ENCODE measurements at places on chromosomes 12 and 14.

- peak; percentile 50 for DNase-seq
Measured at GRCh38 chr12:54140588-54141388, 48.0 kb downstream of the SMUG1 start.

DNA sequence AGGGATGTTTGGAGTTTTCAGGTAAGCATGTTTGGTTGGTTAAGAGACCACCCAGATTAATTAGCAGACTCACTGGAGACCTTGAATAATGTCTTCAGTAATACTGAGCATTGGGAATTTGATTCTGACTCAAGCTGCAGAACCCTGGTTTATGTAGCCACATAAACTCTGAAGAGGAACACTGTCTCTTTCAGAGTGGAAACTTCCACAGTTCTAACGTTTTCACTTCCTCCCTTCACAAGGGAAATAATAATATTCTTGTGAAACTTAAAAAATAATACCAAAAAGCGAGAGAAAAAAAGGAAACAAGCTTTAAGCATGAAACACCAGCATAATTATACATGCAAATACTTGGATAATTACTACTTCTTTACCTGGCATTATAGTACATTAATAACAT, 40.0 kb upstream of the ST8SIA1 start:
- no peak for DNase-seq

GRCh38 chr12:109981311-109981710, 14.9 kb downstream of the GIT2 start:
- no peak for DNase-seq

DNA sequence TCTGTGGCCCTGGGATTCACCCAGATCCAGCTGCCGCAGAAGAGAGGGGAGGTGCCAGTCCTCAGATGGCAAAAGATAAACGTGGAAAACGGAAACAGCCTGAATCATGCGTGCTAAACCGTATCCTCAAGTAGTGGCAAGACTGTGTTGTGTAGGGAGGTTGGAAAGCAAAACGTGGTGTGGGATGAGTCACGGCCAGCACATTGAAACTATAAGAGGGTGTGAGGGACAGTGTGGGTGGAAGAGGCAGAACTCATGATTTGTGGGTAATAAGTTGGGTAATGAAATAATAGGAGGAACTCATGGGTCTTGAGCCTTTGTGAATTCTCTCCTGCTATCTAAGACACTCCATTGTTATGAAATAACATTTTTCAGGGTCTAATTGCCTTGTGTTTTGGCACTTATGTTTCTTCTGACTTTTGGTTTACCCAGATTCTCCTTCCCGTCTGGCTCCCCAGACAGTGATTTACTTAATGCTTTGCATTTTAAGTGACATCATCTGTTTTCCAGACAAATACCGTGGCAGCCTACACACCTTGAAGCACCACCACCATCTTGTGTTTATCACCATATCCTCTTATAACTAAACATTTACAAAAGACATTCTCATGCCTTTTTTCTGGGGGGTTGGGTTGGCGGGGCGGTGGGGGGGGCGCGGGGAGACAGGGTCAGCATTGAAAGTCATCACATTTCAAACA, 62.3 kb upstream of the PTCSC3 start:
- DNase-seq = peak; percentile 84

- peak; percentile 4 for DNase-seq
Measured at GRCh38 chr12:98973395-98973794, 328.3 kb downstream of the APAF1 start.

- no peak for DNase-seq
Measured at GRCh38 chr14:102197317-102197853, 57.7 kb downstream of the WDR20 start.

- DNase-seq = no peak
Measured at GRCh38 chr14:94126800-94127199, 2.6 kb downstream of the IFI27L2 start.

DNA sequence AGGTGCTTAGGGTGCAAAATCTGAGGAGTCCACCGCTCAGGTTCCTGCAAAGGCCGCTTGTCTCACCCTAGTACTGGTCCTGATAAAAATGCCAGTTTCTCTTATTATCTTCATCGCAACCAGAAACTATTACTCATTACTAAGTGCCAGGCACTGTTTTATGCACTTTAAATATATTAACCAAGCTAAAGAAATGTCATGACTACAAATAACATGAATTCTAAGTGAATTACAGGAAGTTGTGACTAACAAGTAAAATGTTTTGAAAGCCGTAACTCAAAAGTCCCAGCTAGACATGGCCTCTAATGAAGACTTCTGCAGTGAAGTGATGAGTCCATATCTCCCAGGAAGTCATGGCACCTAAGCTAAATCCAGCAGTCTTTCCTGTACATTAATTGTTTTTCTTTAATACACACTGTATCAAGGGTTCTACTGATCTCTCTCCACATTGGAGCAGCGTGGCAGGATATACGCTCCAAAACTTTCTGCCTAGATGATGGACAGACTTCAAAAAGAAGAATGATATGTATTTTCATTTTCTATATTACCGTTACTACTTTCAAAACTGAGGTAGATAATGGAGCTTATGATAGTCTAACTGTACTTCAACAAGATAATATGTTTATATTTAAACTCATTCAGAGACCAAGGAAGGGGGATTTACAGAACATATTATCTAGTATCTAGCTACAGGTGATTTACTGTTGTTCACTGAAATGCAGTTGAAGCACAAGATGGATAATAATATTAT, 117.3 kb upstream of the ARID2 start:
- DNase-seq = peak; percentile 20

- no peak for DNase-seq
Measured at GRCh38 chr12:80807640-80808288, 91.1 kb downstream of the MYF5 start.

- DNase-seq = no peak
Measured at GRCh38 chr12:88935856-88936255, 355.6 kb upstream of the KITLG start.

DNA sequence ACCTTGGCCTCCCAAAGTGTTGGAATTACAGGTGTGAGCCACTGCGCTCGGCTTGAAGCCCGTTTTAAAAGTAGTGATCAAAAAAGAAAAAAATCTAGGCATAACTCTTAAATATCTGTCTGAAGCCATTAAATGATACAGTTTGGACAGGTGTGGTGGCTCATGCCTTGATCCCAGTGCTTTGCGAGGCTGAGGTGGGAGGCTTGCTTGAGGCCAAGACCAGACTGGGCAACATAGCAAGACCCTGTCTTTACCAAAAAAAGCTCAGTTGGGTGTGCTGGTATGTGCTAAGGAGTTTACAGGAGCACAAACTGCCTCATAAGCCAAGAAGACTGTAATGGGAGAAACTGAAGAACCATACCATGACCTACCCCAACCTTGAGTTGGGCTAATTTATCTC, 26.0 kb downstream of the SYNE2 start:
- no peak for DNase-seq

- DNase-seq = no peak
Measured at GRCh38 chr14:52987042-52987441, 36.2 kb upstream of the FERMT2 start.

GRCh38 chr14:50082784-50083466, 33.4 kb downstream of the VCPKMT start:
- DNase-seq = no peak

GRCh38 chr12:86256163-86256562, at the start of gene MGAT4C:
Gene MGAT4C (minus strand): TSS chr12:86256391.
- DNase-seq = no peak

GRCh38 chr12:51421266-51421884, 3.3 kb upstream of the SLC4A8 start:
- DNase-seq = peak; percentile 56

DNA sequence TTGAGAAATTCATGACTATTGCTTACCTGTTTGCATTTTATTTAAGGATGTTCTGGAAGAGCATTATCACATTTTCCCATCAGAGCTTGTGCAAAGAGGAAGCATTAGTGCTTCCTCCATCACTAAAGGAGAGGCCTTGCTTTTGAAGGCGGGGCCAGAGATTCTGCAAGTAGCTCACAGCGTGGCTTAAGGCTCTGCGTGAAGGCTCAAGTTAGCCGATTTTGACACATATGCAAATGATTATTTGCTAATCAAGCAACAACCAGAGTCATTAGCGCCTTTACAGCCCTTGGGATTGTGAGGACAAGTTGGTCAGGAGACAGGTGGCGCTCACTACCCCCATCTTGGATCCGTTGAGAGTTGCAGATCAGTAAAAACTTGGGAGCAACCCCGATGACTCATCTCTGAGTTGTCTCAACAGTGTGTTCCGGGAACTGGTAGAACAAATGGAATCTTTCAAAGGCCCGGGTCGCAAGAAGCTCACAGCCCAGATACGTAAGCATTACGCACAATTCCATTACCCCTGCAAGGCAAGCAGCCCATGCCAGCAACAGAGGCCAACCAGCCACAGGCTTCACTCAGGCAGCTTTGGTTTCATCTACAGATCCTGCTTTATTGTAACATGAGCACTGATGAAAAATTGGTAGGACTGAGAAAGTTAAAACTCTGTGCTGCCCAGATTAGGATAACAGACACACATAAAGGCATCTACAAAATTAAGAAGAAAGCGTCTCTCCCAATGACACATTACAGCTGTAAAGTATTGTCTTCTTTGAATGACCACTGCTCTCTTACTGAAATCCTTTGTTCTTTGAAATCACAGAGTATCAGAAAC, 34.9 kb upstream of the SPTSSA start:
- peak; percentile 99 for DNase-seq

DNA sequence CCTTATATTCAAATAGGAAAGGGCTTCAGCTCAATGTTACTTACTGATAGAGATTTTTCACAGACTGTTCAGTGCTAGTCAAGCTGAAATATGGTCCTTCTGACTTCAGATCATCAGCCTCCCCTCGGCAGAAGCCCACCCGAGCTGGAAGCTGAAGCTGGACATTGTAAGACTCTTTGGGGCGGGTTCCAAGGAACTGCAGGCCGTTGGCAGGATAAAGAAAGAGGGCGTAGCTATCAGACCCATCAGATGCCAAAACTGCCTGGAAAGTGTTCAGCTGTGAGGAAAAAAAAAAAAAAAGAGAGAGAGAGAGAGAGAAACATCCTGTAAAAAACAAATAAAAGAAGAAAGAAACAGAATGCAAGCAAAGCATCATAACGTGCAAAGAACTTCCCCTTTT, 8.8 kb downstream of the NID2 start:
- no peak for DNase-seq

DNA sequence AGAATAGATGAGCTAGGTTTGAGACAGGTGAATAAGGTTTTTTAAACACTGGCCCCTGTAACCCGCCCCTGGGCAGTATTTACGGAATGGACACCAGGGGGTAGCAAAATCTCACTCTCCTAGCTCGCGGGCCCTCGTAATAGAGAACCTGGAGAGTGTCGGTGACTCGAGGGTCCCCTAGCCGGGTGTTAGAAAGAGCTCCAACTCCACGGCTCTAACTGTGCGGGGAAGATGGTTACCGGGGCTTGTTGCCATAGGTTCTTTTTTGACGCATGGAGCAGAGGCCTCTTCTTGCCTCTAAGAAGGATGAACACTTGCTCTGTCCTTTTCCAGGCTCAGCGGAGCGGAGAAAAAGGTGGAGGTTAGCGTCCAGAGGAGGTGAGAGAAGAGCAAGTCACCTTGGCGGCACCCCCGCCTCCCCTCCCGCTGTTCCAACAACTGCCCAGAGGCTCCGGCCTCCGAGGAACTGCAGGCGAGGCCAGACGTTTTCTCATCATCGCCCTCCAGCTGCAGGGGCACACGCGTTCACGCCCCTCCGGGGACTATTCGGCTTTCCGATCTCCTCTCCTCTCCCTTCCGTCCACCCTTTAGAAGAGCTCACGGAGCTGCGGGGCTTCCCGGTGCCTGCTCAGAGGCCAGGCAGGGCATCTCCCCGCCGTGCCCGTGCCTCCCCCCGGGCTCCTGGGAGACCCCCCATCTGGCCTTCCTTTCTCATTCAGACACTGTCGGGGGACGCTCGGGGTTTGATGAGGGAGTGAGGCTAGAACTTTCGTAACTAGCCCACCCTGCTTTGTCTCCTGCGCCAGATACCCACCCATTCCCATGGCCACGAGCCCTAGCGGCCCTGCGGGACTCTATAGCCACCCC, 1.4 kb upstream of the ARHGEF40 start:
- DNase-seq = no peak

GRCh38 chr12:46493834-46494181, 121.2 kb upstream of the SLC38A2 start:
- no peak for DNase-seq

- no peak for DNase-seq
Measured at GRCh38 chr12:107597695-107598410, 87.7 kb upstream of the PWP1 start.

GRCh38 chr12:6233121-6233971, 33.1 kb downstream of the CD9 start:
- DNase-seq = no peak

All from stromal cell of bone marrow (primary cell).